ENCODE measurements at places on chromosomes 16 and 17.

DNA sequence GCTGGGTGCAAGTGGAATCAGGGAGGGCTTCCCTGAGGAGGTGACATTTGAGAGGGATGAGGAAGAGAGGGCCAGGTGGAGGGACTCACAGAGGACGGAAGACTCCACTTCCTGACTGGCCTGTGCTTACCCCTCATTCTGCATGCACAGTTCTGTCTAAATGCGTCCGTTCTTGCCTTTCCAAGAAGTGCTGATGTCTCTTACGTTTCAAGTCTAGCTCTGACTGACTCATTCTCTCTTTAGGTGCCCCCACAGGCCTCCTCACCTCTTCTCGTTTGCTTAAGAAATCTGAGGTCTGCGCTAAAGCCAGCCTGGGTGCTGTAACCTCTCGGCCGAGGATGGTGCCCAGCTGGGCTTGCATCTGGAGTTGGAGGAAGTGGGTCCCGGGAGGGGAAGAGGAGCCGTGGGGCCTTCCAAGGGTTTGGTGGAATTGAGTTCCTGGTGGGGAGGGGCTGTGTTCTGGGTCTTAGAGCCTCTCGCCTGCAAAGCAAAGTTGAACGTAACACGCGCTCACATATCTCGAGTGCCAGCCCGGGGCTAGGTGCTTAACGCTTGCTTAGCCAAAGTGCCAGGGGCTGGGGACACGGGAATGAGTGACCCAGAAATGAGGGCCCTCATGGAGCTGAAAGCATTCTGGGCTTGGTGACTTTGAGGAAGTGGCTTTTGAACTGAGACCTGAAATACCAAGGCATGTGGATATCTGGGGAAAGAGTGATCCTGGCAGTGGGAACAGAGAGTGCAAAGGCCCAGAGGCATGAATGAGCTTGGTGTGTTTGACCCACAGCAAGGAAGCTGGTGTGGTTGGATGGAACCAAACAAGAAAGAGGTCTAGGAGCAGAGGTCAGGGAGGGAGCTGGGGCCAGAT is 4.8 kb downstream of the IL4R start:
- DNase-seq, result peak; percentile 51

DNA sequence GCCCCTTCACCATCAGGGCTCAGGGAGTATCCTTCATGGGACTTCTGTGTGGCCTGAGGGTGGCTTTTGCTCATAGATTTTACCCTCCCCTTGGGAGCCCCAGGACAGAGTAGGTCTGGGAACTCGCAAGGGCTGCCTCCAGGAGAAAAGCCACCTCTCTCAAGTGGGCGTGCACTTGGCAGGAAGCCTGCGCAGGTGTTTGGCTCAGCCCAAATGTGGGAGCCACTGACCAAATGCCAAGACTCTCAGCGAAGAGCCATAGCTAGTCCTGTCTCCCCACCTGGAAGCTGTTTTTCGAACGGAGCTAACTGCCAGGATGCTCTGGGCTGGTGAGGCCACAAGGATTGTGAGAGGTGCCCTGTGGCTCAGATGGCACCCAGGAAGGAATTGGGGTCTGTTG is 2.0 kb upstream of the HSD17B2 start:
- no peak for DNase-seq

GRCh38 chr16:85847681-85848601 is 48.4 kb downstream of the COX4I1 start:
- DNase-seq, result no peak

DNA sequence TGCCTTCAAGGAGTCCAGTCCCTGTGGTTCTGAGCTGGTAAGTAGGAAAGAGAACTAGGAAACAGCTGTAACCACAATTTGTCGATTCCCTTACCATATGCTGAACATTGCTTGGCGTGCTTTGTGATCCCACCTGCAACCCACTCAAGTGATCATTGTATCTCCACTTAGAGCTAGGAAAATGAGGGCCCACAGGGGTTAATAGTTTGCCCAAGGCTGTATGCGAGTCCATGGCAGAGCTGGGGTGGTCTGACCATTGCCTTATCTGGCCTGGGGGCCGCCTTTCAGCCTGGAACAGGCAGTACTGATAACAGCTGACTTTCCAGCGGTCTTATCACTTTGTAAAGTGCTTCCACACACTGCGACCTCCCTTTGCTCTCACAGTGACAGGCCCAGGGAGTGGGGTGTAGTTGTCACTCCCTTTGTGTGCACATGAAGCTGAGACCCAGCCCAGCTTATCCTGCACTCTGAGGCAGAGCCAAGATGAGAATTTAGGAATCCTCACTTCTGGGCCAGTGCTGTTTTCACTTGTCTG is 9.8 kb downstream of the MYL4 start:
- no peak for DNase-seq

GRCh38 chr17:82029391-82029790 is 2.1 kb upstream of the RAC3 start:
- no peak for DNase-seq

DNA sequence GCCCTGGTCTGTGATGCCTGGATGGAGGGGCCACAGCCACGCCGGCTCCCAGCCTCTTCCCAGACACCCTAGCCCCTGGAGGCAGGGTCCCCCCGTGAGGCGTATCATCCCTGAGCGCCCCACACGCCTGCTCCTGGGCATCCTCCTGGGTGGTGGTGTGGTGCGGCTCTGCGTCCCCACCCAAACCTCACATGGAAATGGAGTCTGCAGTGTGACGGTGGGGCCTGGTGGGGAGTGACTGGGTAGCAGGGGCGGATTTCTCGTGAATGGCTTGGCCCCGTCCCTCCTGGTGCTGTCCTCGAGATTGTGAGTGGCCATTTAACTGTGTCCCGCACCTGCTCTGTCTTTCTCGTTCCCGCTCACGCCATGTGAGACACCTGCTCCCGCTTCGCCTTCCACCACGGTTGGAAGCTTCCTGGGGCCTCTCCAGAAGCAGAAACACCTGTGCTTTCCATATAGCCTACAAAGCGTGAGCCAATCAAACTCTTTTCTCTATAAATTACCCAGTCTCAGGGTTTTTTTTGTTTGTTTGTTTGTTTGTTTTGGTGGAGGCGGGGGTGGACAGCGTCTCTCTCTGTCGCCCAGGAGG is 5.9 kb upstream of the SSTR5 start:
- no peak for DNase-seq

DNA sequence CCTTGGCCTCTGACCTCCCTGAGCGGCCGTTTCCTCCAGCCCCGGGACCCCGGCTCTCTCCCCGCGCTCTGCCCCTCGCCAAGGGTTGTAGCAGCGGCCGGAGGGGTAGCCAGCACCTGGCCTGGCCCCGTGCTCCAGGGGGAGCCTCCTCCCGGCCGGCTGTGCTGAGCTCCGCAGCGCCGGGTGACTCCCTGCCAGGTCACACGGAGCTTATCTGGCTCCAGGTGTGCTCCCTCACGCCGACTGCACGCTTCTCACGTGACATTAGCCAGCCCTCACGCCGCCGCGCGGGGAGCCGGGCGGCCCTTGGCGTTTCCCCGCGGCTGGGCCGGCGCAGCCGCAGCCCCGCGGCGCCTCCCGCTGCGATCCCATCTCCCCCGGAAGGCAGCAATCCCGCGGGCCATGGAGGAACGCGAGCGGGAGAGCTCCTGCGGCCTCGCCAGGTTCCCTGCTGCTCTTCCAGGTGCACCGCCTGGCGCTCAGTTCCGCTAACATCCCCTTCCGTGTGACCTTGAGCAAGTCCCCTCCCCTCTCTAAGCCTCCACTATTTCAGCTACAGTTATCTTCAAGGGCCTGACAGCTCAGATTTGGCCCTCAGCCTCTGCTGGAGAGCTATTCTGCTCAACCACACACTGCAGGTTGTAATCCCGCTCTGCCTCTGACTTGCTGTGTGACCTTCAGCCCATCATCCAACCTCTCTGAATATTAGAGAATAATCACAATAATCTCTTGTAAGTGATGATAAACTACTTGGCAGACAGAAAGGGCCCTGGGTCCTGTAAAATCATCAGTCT is 3.4 kb downstream of the MYO18A start:
- DNase-seq, result peak; percentile 35

- DNase-seq, result no peak
Measured at GRCh38 chr16:78659668-78660217, 560.3 kb downstream of the WWOX start.

DNA sequence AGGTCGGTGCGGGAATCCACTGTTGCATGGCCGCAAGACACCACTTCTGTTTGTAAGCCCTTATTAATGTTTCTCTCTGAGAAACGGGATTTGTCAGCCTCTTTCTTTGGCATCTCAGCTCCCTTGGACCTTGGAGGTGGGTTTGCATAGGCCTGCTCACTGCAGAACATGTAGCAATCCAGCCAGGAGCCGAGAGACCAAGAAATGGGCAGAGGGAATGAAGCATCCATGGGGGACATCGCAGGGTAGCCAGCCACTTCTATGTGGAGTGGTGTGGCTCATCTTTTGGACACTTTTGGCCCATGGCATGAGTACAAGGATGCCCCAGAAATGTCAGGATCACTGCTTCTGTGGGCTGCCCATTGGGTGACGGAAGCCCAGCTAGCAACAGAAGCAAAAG is 79.4 kb downstream of the GSG1L start:
- DNase-seq, result no peak

DNA sequence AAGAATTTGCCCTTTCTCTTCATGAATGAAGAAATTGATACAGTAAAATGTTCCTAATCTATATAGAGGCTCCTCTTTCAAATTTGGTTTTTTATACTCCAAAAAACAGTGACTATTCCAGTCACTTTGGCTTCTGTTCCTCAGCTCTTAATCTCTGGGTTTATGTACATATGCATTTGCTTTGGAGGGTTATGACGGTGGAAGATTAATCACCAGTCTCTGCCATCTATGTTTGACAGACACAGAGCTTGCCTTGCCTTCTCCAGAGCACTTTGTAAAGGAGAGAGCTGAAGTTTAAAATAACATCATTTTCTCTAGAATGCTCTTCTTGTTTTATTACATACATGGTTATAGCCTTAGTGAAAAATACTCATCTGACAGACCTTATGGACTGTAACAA is 99.3 kb downstream of the NLK start:
- DNase-seq, result no peak

GRCh38 chr17:31560616-31561235 is 169.3 kb downstream of the RAB11FIP4 start:
- DNase-seq, result no peak

DNA sequence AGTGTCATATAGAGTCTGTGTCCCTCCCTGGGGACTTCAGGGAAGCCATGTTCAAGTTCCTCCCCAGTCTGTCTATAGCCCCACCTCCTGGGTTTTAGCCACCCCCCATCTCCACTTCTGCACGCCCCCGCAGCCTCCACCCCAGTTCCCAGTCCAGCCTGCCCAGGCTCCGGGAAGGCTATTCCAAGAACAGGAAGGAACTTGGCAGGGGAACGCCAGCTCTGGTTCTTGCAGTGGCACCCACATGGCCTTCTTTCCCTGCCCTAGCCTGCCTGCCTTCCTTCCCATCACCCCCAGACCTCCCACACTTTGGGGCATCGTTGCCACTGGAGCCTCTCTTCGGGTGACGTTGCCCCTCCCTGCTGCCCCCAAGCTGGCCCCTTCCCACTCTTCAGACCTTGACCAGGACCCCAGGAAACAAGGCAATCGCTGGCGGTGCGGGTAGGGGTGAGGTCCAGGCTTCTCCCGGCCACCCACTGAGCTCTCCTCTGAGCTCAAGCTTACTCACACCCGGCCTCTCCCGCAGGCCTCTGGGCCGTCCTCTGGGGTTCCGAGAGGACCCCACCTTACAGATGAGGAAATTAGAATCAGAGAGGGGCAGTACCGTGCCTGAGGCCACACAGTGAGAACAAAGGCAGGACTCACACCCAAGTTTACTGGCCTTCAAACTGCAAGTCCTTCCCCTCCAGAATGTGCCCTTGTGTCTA is 9.2 kb upstream of the CES4A start:
- no peak for DNase-seq

DNA sequence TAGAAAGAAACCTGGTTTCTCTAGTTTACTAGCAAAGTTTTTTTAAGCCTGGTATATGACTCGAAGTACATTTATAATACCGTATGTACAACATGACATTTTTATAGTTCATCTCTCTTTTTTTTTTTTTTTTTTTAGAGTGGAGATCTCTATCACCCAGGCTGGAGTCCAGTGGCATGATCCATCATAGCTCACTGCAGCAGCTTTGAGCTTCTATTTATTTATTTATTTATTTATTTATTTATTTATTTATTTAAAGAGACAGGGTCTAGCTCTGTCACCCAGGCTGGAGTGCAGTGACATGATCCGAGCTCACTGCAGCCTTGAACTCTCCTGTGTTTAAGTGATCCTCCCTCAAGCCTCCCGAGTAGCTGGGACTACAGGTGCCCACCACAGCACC is 25.9 kb upstream of the VPS4A start:
- no peak for DNase-seq

GRCh38 chr16:54284931-54285413 is 1.6 kb downstream of the IRX3 start:
- DNase-seq, result no peak

DNA sequence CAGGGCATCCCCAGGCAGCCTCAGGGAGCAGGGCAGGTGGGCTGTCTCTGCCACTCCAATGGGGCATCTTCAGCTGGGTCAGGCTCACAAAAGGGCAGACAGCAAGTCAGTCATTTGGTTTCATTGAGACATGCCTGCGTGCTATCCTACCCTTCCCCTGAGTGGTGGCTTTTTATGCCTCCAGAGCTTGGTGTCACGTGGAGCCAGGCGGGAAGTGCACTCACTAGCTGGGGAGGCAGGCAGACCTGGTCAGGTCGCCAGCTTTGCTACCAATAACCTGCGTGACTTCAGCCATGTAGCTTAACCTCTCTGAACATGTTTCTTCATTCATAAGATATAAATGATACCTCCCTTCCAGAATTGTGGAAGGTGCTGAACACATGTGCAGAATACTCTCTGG is 415.0 kb downstream of the SOX9 start:
- DNase-seq, result no peak

DNA sequence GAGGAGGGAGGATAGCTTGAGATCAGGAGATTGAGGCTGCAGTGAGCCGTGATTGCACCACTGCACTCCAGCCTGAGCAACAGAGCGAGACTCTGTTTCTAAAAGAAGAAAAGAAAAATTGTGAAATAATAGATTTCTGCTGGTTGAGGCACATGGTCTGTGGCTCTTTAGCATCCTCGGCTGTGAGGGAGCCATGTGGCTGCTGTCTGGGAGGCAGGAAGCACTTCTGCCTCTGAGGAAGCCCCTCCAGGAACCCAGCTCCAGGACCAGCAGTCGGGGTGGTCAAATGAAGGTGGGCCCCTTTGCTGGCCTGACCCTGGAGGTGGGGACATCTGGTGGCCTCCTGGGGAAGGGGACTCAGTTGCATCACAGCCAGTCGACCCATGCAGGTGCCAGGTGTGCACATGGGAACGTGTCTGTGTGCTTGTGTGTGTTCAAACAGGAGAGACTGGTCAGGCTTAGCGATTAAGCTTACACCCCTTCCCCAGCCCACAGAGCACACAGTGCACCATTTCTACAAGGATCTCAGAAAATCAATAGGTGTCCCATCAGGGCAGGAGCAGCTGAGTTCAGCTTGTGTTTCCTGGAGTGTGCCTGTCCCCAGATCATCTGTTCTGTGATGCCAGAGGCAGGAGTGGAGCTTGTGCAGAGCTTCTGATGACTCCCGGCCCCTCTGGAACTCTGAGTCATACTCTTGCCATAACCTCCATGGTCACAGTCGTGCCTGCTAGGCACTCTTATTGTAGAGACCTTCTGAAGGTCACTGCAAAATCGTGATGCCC is 24.3 kb upstream of the MGAT5B start:
- DNase-seq, result no peak

GRCh38 chr17:82702231-82702927 is 3.9 kb upstream of the RAB40B start:
- DNase-seq, result no peak

Data from stimulated activated CD4-positive, alpha-beta T cell treated with anti-CD3 and anti-CD28 coated beads, Interleukin-1b, Interleukin-23, amount 100 ng/mL, for 4 hours (primary cell).